ENCODE measurements at places on chromosomes 16 and 17. TPM values are rescaled to one million over a fixed set of nuclear protein-coding genes. Genes with fewer than 3 reads are reported as not detected.

- DNase-seq: no peak
These were observed 31.9 kb downstream of the CMC2 start for GRCh38 chr16:80974649-80975376.

DNA sequence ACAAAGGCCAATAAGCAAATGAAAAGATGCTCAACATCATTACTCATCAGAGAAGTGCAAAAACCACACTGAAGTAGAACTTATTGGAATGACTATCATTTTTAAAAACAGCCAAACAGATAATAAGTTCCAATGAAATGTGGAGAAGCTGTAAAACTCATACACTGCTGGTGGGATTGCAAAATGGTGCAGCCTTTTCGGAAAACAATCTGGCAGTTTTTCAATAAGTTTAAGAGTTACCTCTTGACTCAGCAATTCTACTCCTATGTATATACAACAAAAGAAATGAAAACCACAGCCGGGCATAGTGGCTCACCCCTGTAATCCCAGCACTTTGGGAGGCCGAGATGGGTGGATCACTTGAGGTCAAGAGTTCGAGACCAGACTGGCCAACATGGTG lies 49.3 kb downstream of the AKAP10 start:
- no peak for DNase-seq

DNA sequence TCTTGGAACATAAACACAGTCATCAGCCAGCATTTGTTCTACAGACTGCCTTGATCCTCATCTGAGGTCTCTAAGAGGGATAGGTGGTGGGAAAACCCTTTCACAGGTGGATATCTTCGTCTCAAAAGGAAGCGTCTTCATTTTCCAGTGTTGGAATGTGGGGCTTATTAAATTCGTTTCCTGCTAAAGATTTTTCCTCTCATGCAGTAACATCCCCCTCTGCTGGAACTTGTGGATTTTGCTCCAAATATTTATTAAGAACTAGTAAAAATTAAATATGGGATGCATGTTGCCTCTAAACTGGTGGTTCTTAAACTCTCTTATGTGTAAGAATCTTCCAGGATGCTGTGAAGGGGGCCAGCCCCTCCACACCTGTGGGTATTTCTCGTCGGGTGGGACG lies 20.1 kb upstream of the MLYCD start:
- peak; percentile 18 for DNase-seq

- no peak for DNase-seq
These were observed 6.9 kb downstream of the SLC26A11 start for GRCh38 chr17:80227156-80227555.

DNA sequence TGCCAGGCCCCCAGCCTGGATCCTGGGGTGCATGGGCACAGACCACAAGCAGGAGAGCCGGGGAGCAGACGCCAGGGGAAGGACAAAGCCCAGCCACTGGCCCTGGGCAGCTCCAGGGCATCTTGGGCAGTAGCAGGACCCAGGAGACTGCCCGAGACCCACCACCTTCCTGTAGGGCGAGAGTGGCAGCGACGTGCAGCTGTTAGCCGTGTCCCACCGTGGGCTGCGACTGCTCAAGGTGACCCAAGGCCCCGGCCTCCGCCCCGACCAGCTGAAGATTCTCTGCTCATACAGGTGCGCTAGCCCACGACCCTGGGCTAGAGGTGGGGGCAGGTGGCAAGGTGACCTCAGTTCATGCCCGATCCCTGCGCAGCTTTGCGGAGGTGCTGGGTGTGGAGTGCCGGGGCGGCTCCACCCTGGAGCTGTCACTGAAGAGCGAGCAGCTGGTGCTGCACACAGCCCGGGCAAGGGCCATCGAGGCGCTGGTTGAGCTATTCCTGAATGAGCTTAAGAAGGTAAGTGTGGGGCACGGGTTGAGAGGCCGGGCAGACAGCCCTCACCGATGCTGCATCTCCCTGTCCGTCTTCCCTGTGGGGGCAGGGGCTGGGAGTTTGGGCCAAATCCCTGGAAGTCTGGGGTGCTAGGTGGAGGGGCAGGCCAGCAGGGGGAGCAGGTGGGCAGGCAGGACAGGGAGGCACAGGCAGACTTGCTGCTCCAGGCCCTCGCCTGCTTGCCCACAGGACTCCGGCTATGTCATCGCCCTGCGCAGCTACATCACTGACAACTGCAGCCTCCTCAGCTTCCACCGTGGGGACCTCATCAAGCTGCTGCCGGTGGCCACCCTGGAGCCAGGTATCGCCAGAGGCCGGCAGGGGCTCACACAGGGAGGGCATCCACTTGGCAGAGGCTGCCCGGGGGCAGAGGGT lies 13.5 kb upstream of the SMIM5 start:
- DNase-seq: peak; percentile 84

DNA sequence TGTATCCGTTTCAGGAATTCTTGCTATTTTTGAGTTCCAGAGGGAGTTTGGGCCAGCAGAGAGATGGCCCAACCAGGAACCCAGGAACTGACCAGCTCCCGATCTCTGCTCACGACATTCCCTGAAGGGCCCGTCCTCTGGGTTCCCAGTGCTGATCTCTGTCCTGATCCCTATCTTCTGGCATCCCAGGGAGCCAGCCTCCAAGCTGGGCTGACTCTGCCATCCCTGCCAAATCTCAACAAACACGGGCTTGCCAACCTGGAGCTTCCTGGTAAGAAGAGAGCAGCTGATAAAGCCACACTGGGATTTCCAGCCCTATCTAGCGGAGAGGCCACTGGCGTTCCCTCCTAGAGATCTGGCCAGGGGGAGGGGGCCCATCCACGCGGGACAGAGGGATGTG lies 16.2 kb downstream of the GPRC5B start:
- no peak for DNase-seq

DNA sequence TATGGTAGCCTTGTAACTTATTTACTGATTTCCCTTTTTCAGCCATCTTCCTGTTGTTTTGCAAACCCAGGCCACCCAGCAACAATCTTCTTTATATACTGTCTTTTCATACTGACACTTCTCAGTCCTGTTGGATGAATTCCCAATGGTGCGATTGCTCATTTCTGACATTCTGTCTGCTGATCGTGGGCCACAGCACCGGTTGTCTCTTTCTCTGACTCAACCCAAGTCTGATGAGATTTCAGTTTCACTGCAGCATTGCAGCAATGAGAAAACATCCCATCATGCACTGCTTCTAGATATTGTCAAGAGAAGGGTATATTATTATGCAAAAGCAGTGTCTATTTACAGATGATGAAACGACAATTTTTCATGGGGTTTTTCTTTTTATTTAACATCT lies 349.2 kb upstream of the HSBP1 start:
- DNase-seq: peak; percentile 54

GRCh38 chr16:30049871-30050270 lies 15.7 kb upstream of the ALDOA start:
- no peak for DNase-seq

- peak; percentile 98 for DNase-seq
These were observed 1.5 kb downstream of the MXRA7 start for GRCh38 chr17:76709077-76709950.

KIFC3 gene
- total RNA-seq: 40.9 TPM

SLC52A1 gene
- total RNA-seq: not detected

TPSB2 gene
- total RNA-seq: not detected
